ENCODE measurements at places on chromosomes 3 and 15. TPM values are rescaled to one million over a fixed set of nuclear protein-coding genes. Genes with fewer than 3 reads are reported as not detected.

CTXND1 gene
- not detected for total RNA-seq

DNA sequence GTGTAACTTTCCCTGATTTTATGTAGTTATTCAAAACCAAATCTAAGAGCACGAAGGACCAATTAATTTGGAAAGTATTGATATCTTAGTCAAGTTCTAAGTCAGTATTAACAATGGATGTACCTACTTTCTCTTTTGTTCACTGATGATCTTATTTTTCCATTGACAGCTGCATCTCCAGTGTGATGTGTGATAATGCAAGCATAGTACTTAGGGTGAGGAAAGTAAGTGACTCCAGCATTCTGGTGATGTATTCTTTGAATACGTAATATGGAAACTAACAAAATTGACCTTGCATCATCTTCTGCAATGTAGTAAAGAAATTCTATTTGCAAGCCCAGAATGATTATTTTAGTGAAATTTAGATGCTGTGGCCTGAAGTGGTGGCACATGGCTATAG, 22.4 kb downstream of the FBXW12 start:
- DNase-seq: no peak

- no peak for DNase-seq
Observed at GRCh38 chr3:171156401-171157010, 130.0 kb upstream of the SLC2A2 start.

DNA sequence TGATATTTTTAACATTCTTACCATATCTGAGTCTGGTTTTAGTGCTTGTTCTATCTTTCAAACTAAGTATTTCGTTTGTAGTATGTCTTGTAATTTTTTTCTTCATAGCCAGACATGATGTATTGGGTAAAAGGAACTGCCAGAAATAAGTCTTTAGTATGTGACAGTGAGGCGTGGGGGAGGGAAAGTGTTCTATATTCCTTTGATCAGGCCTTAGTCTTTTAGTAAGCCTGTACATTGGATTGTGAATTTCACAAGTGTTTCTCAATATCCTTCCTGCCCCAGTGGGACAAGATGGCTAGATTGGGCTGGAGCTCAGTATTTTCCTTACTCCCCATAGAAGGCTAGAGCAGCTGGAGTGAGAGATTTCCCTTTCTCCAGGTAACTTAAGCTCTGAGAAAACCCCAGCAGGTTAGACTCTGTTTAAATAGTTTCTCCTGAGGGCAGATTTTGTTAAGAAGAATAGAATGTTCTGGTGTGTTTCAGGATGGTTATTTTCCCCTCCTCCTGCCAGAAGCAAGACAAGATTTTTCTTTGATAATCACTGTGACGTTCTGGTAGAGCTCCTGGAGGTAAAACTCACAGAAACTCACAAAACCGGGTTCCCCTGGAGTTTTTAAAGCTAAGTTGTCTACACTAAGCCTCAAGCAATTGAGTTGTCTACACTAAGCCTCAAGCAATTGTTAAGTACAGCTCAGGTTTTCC, 140.7 kb upstream of the ARPP21 start:
- DNase-seq: no peak

DNA sequence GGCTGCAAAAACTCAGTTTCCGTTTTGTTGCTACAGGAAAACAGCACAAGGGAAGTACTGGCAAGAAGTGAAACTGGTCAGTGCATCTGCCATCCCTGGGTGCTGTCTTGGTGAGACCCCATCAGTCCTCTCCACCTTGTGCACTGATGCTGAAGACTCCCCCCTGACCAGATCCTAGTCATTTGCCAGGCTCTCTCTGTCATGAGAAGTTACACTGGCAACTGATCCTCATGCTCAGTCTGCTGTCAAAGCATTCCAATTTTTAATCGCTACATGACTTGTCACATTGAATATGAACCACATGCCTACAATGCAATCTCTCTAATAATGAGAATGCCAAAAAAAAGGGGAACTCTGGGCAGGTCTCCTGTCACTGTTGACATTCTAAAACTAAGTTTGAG, 296.5 kb downstream of the ZIC1 start:
- DNase-seq: no peak

DNA sequence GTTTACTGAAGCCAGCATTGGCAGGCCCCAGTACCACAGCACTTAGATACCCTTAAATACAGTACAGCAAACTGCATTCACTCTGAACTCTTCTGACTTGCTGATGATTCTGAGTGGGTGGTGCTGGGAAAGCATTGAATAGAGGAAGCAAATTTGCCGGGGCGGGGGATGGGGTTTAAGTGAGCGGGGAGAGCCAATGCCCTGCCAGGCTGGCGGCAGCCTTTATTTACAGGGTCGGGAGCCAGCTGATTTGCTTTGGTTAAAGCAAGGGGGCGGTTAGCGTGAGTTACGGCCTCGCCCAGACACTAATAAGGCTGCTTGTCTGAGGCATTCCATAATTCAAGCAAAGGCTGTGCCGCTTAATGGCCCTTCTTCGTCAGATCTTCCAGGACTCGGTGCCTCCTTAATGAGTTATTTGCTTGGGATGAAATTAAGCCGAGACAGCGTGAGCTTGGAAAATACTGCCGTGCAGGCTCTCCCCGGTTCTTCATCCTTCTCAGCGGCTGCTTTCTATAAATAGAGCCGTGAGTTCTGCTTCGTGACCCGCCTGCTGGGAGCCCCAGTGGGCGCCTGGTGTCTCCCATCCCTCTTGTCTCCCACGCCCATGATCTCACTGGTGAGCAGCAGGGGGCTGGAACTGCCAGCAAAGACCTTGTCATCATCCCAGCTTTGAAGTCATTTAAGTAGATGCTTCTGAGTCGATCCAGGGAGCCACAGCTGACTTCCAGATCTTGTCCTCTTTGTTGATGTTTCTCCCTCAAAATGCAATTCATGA, 25.8 kb downstream of the SPSB4 start:
- DNase-seq: peak; percentile 92

SV2B gene
- not detected for total RNA-seq

THUMPD3 gene
- 38.9 TPM for total RNA-seq

DNA sequence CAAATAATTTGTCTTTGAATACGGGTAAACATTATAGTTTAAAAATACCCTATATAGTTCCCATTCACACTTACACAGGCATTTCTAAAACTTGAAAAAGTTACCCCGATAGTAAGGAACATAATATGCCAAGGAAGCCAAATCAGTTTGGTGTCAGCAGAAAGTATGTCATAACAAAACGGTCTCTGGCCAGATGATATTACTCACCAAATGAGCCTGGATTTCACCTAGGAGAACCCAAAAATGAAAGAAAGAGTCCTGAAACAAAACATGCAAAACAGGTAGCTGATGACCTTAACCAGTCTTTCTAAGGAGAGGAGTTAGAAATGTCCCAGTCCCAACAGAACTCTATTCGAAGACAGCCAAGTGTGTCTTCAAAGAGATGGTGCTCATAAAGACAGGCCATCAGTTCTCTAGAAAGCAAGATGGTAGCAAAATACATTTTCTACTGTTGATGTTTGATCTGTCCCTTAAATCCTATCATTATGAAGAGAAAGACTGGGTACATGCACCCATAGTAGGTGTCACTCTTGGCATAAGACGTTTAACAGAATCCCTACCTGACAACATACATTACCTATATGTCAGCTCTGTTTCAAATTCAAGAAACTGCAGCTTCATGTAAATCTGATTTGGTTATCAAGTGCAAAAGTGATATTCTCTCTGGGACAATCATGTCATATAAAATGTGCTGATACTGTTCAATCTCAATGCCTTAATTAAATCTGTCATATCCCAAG, 942.5 kb downstream of the ROBO1 start:
- DNase-seq: no peak

GOLGA6A gene
- not detected for total RNA-seq

NPAP1 gene
- not detected for total RNA-seq

DNA sequence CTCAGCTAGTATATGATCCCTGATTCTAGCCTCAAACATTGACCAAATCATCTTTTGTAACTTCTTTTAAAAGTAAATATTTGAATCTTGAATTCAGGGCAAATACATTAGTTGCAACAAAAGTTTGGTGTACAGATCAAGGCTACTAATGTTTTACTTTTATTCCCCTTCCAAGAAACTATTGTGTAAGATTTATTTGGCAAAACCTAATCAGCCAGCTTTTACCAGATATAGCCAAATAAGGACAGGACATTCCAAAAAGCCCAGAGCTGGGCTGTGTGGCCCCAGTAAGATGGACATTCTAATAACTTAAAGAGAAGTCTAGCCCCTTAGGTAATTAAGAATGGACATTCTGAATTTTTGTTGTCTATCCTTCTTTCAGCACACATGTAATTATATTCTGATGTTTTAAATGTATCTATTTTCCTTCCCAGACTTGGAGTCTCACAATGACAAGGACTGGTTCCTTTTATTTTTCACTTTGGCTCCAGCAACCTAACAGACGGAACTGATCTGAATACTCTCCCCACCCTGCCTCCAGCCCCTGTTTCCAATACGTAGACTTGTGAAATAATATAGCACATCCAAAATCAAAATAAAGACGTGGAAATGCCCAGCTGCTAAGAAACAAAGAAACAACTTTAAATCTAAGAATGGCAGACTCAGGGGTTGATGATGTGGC, 48.1 kb downstream of the STARD5 start:
- DNase-seq: peak; percentile 21

GRCh38 chr15:63501256-63502089, 2.9 kb upstream of the USP3 start:
- DNase-seq: peak; percentile 96

KIF23 gene
- total RNA-seq: 29.3 TPM

GRCh38 chr3:25532431-25533162, 104.5 kb downstream of the RARB start:
- no peak for DNase-seq

DNA sequence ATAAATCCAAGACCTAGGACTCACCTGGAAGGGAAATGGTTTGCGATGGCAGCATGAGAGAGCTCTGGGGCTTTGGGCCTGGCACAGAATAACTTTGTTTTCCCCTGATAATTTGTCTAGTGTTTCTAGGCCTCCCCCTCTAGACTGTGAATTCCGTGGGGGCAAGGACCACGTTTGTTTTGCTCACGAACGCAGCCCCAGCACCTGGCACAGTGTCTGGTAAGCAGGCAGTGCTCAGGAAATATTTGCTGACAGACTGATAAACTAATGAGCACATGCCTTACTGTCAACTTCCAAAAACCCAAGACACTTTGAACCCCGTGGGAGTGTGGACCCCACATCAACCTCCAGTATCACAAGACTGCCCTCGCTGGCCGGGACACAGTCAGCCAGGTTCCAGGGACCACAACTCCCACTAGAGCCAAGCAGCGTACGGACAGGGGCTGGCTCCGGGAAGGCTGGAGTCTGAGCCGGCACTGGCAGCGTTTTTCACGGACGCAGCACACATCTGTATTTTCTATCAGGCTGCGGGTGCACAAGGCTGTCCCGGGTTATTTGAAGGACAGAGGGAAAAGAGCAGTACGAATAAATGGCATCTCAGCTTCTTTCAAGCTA, 146.5 kb downstream of the XXYLT1 start:
- DNase-seq: no peak

GRCh38 chr3:171965067-171965712, 74.2 kb upstream of the FNDC3B start:
- DNase-seq: no peak

DNA sequence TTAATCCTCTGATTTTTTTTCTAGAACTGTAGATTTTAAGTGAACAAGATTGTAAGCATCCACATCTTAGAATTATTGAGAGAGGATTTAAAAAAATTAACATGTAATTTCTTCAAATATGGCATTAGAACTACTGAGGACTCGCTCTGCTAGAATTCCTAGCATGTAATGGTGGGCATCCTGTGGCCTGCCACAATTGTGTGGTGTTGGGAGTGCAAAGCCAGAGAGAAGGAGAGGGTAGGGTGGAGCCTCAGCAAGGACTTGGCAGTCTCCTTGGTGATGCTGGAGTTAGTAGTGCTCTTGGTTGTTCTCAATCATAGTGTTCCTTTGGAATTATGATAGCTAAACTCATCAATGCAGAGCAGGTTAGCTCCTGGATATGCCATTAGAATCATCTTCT, 443.9 kb upstream of the TBL1XR1 start:
- no peak for DNase-seq

TMEM212 gene
- not detected for total RNA-seq

DNA sequence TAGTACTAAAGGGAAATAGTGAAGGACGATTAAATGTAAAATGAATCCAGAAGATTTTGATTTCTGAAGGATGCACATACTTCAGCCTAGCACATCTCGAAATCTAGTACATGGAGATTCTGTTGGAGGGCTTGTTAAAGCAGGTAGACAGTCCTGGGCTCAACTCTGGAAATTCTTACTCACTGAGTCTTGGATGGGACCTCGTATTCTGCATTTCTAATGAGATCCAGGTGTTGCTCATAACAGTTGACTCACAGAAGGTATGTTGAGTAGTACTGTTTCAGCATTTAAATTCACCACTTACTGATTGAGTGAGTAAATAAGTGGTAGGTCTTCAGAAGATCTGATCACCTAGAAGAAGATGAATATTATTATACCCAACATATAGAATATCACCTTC, 623.4 kb upstream of the SGO1 start:
- DNase-seq: no peak

REC114 gene
- total RNA-seq: not detected

- no peak for DNase-seq
Observed at GRCh38 chr3:195416795-195417194, 26.0 kb downstream of the ACAP2 start.

DNA sequence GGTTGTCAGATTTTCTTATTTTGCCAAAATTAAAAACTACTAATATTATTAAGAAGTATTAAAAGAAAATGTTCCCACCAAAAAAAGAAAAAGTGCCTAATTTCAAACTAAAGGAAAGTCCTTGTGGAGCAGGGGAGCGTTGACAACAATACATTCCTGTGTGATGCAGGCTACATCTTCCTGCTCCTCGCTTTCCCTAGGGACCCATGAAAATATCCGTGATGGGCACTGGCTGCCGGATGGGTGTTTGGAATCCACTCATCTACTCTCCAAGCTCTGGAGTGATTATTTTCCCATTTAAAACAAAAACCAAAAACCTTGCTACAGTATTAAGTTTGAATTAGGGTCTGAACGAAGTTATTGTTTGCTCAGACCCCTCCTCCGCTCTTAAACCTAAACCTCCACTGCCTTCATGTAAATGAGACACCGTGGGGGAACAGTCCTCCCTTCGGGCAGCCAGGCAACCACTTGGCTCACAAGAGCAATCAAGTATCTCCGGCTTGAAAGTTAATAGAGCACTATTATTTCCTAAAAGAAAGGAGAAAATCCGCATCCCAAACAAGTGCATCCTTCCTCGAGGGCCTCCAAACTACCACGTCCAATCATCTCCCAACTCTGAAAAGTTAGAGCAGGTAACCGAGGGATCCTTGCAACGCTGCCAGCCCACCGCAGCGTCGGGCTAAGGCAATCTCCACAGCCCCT, 1.5 kb downstream of the ITGB5 start:
- DNase-seq: peak; percentile 87

- DNase-seq: no peak
Observed at GRCh38 chr15:59360896-59361295, 11.8 kb downstream of the MYO1E start.

DNA sequence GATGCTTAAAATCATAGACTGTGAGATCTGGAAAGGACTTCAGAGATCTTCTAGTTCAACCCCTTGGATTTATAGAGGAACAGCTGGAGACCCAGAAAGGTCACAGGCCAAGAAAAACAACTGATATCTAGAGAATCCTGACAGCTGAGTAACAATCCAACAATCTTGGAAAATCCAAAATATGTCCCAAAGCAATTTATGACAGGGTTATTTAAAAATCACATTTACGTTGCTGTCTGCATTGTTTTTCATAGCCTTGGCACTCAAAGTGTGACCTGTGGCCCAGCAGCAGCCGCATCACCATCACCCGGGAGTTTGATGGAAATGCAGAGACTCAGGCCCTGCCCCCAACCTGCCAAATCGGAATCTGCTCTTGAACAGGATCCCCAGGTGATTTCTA, 78.8 kb downstream of the FBN1 start:
- no peak for DNase-seq

GHSR gene
- not detected for total RNA-seq

ZMYND10 gene
- 1.5 TPM for total RNA-seq
